ENCODE measurements at places on chromosomes 2 and 18.
A peak's percentile ranks its signal among the peaks of the same experiment; 100 is the strongest.

GRCh38 chr2:96824079-96824870 is 8.2 kb downstream of the CNNM3 start:
- DNase-seq = peak; percentile 49

- DNase-seq = no peak
Measured at GRCh38 chr2:157699806-157700205, 71.1 kb upstream of the ACVR1C start.

- DNase-seq = no peak
Measured at GRCh38 chr2:25362434-25363145, 20.9 kb upstream of the DNMT3A start.

- no peak for DNase-seq
Measured at GRCh38 chr2:45300026-45300750, 290.9 kb upstream of the SIX2 start.

GRCh38 chr2:17628349-17629261 is 88.1 kb downstream of the VSNL1 start:
- DNase-seq = no peak

GRCh38 chr2:132253496-132254305 is 91.9 kb upstream of the ANKRD30BL start:
- no peak for DNase-seq

- DNase-seq = no peak
Measured at GRCh38 chr2:124201713-124202112, 176.6 kb downstream of the CNTNAP5 start.

DNA sequence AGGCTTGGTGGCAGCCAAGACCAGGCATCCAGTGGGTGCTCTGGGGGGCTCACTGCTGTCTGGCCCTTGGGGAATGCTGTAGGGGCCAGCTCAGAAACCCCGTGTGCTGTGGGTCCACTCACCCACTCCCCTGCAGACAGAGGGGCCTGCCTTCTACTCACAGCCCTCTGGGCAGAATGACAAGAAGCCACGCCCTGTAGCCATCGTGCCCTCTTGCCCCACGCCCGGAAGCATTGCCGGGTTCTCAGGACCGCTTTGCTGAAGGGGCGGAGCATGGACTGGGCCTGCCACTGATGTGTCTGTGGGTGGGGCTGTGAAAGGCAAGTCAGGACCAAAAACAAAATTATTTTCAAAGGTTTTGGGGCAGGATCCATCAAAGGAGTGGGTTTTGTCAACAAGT is 27.8 kb downstream of the GLI2 start:
- no peak for DNase-seq

- DNase-seq = peak; percentile 78
Measured at GRCh38 chr2:82837588-82838304, 1621.3 kb downstream of the SUCLG1 start.

DNA sequence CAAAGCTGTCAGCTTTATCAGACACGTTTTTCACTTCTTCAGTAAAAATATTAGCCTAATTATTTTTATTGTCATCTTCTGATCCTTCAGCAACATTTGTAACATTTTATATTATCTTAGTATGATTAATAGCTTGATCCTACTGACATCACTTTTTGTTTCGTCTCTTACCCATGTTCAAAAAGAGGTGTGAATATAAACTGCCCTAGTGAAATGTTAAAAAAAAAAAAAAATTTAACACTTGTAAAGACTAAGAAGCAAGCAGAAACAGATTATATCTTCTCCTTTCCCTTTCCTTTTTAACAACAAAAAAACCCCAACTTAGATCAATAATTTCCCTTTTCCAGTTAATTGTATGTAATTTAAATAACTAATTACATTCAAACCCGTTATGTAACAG is 36.2 kb upstream of the C2orf66 start:
- no peak for DNase-seq

- DNase-seq = no peak
Measured at GRCh38 chr18:1361936-1362335, 457.3 kb downstream of the ADCYAP1 start.

- DNase-seq = no peak
Measured at GRCh38 chr2:95289253-95289652, 7.9 kb upstream of the KCNIP3 start.

DNA sequence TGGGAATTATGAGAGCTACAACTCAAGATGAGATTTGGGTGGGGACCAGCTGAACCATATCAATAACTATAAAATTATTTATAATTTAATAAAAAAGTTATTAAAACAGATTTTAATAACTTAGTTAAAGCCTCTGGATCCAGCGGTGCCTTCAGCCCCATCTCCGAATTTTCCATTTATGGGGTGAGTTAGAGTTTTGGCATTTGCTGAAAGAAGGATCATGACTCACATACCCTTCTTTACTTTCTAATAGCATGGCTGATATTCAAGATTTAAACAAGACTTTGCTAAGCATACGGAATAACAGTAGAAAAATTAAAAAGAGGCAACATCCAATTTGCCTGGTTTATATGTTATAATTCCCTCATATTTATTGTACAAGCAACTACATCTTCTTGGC is 94.5 kb downstream of the RDH14 start:
- DNase-seq = no peak

DNA sequence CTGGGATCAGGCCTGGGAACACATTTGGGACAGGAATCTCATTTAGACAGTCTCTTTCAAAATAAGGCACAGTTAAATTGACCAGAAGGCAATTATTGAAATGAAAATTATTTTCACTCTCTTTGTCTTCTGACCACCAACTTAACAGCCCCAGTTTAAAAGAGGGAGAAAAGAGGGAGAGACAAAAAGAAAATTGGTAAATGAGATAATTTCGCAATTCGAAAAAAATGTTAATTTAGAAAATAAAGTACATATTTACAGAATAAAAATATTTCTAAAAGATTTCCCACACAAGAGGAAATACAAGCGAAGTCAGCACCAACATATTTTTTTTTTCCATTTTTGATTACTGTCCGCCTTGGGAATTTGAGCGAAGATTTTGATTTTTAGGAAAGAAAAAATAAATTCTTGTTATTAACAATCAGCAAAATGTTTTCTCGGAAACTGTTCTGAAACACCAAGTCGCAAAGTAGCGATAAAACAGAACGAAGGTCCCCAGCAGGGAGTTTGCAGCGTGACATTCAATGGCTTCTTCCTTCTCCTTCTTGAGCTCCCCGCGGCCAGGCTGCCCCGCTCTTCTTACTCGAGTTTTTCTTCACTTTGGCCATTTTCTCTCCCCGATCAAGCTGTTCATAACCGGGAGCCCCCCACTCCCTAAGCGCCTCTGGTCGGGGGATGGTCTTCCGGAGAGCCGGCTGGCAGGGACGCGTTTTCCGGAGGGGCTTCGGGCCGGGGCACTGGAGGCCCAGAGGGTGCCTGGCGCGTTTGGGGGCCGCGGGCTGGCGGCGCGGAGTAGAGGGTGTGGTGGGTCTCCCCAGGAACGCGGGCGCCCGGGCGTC is 5.0 kb downstream of the SP9 start:
- DNase-seq = no peak

DNA sequence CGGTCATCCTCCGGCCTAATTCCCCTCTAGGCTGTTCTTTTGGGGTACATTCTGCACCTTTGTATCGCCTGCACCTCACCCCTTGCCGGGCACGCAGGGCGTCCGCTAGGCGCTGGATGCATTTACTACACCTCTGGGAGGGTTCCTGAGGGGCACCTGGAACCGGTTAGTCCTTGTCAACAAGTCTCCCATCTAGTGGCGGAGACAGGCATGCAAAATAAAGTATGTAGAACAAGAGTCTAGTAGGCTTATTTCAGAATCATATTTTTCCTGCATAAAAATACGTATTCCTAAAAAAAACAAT is 705 bp upstream of the TEX261 start:
- no peak for DNase-seq

GRCh38 chr2:208713066-208713745 is 306.6 kb downstream of the PTH2R start:
- no peak for DNase-seq

- DNase-seq = no peak
Measured at GRCh38 chr2:53230691-53231090, 536.9 kb upstream of the CHAC2 start.

DNA sequence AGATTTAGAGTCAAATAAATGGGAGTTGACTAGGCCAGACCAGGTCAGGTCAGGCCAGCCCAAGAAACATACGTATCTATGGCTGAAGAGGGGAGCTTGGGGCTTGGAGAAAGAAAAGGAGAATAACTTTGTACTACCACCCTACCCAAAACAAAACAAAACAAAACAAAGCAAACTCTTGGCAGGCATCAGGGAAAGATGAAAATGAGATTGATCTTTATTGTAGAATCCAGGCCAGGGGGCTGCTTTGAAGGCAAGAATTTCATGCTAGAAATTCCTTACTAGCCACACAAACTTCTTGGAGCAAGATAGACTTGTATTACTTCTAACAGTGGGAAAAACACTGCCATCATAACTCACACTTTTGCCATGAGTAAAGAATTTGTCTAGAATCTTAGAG is 26.2 kb downstream of the QPCT start:
- DNase-seq = no peak

DNA sequence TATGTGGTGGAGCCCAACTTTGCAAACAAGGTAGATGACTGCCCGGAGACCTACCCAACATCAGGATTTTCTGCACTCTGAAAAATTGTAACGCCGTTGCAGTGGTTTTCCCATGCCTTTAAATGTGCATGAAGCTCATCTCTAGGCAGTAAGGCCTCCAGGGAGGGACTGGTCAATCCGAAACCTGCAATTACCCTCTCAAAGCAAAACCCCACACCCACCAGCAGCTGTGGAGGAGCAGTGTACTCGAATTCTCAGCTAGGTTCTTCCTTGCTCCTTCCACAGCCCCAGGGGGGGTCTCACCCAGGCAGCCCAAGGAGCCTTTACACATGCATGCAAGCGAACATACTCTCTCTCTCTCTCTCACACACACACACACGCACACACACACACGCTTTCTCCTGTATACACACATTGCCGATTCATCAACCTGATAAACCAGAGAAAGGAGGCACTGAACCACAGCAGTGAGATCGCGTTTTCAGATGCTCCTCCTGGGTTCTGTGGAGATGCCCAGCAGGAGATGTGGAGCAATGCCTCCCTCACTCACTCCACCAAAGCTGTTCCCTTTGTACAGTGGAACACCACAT is 109.2 kb downstream of the VIT start:
- DNase-seq = no peak

DNA sequence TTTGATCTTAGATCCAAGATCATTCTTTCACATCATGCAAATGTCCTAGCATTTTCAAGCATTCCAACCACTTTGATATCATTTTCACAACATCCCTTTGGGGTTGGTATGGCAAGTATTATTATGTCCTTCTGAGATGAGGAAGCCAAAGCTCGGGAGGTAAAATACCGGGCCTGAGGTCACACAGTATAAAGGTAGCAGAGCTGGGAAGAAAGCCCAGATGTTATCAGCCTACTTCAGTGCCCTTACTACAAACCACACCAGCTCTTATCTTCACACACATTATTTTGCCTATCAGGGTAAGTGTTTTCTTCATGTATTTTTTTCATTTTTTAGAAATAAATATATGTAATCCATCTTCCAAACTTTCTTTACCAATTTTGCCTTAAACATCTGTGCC is 4.2 kb upstream of the B4GALT6 start:
- DNase-seq = no peak

DNA sequence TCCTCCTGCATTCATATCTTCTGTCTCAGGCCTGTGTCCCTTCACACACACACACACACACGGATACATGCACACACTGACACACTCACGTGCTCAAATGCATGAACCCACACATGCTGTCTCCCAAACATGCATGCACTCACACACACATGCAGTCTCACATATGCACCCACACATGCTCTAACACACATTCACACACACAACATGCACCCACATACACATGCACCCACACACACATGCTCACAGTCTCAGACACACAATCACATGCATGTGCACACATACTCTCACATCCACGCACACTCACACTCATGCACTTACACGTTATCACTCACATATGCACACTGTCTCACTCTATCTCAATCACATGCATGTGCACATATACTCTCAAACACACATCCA is 1.9 kb upstream of the CD226 start:
- no peak for DNase-seq

DNA sequence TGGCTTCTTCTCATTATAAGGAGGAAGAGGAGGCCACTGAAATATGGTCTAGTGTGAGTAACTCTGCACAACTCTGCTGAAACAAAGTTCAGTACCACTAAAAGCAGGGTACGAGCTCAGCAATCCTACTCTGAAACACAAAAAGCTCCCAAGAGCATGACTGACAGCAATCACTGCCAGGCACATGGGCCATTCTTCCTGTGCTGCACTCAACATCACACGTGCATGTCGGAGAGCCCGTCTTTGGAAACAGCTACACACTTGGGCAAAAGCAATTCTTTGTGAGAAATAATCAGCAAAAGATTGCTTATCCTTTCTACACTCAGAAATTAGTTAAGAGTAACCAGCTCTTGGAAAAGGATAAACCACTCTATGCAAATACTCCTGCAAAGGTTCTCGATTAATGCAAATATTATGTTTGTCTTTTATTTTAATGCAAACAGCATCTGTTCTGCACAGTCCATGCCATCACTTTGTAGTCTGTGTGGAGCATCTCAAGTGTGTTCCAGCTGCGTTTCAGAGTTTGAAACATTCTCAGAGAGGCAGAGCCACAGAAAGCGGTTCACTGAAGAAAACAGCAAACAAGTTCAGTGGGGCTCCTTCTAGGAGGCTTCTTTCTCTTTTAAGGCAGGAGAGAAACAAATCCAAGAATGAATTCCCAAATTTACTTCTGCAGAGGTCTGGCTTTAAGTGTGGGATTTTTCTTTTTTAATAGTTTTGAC is 145.0 kb downstream of the HDAC4 start:
- DNase-seq = no peak

DNA sequence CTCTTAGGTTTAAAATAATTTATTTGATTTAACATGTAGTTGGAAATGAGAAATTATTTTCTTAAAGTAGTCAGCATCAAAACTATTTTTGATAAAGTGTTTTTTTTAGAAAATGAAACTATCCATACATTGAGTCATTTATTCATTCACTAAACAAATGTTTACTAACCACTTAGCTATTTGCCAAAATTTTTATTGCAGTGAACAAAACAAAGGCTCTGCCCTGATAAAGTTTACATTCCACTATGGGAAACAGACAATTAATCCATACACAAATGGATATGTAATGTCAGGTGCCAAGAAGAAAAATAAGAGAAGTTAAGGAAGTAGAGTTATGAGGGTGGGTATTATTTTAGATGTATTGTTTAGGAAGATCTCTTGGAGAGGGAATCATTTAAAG is 19.1 kb upstream of the CCDC178 start:
- DNase-seq = no peak

- DNase-seq = no peak
Measured at GRCh38 chr18:36366994-36367839, 69.7 kb downstream of the FHOD3 start.

DNA sequence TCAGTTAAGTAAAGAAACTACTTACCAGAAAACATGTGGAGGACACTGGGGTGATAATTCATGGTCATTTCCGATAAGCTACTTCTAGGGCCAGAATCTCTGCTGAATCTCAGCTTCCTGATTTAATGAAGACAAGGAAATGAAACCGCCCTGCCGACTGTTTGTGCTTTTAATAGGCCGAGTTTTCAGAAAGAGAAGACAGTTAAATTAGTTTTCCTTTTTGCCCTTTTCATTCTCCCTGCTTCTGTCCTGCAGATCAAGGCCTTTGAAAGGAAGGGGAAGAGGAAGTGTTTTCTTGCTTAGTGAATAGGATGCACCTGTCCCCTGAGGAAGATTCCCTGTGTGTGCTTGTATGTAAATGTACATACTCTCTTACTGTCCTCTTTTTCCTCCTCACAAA is 126.6 kb downstream of the SH3RF3 start:
- no peak for DNase-seq
